ENCODE measurements at places on chromosomes 2 and 18.
A peak's percentile ranks its signal among the peaks of the same experiment; 100 is the strongest.

DNA sequence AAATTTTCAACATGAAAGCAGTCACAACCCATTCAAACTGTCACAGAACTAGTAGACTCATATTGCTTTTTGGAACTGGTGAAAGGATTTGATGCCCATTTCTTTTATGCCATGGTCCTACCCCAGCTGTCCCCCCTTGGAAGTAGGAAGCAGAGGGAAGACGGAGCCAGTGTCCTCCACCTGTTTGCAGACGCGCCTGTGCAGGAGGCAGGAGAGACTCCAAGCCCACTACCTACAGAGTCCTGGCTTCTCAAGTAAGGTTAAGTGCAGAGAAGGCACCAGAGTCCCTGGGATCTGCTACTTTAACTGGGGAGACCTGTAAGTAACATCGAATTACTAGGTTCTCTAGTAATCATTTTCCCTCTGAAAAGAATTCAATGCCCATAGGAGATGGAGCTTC, 32.7 kb upstream of the DNMT3A start:
- no peak overlapping the region for H3K4me3 ChIP-seq
- H3K27me3 ChIP-seq = no peaks in the 10 kb centered on the region
- no peak overlapping the region for H3K27ac ChIP-seq
- peak; percentile 12 for DNase-seq
- no peaks in the 10 kb centered on the region for H3K36me3 ChIP-seq

DNA sequence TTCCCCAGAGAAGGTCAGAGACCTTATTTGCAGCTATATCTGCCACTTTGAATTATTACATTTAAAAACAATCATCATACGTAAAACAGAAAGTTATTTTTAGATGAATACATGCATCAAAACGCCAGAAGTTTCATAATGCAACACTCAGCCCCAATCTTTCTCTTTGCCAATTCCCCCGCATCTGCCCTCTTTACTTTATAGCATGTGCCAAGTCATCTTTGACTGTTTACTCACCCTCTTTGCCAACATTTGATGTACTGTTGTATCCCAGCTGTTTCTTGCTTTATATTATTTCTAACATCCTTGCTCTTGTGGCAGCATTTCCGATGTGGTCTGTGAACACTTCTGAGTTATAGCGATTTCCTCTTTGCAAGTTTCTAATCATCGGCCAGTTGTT, 86.2 kb downstream of the CRIM1 start:
- no peak for DNase-seq
- peaks cover 25% of the 10 kb centered on the region for H3K4me1 ChIP-seq
- no peak overlapping the region for H3K4me3 ChIP-seq
- H3K27ac ChIP-seq = peak overlapping the region; percentile 44
- H3K36me3 ChIP-seq = peaks cover 8% of the 10 kb centered on the region

DNA sequence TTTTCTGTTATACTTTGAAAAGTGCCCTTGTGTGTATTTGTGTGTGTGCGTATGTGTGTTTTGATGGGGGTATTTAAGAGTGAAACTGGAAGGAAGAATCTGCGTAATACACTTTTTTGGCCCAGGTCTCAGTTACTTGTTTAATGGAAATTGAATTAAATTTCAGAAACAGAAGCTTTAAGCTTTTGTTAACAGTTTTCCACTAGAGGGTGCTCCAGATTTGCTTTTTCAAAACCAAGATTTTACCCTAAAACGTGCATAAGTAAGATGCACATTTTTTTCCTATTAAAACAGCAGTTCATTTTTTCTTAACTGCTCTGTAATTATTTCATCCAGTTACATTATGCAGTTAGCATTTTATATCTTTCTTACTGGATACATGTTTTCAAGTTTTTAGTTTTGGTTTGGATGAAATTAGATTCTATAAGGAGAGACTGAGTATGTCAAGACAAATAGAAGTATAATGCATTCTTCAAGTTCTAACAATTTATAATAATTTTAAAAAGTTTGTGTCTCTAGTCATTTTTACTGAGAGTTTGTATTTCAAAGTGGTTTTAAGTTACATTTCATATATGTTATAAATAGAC, 97.2 kb downstream of the PIK3C3 start:
- H3K27ac ChIP-seq = no peak overlapping the region
- H3K4me1 ChIP-seq = no peaks in the 10 kb centered on the region
- no peaks in the 10 kb centered on the region for H3K36me3 ChIP-seq
- H3K4me3 ChIP-seq = no peak overlapping the region
- H3K27me3 ChIP-seq = no peaks in the 10 kb centered on the region
- DNase-seq = no peak

- H3K4me3 ChIP-seq = no peak overlapping the region
- DNase-seq = no peak
- peaks cover 30% of the 10 kb centered on the region for H3K4me1 ChIP-seq
- no peaks in the 10 kb centered on the region for H3K36me3 ChIP-seq
These were observed 58.0 kb downstream of the LRRFIP1 start for GRCh38 chr2:237685408-237685807.

GRCh38 chr2:84940088-84940470, 30.9 kb upstream of the KCMF1 start:
- H3K4me3 ChIP-seq = no peak overlapping the region
- H3K4me1 ChIP-seq = peaks cover 4% of the 10 kb centered on the region
- H3K36me3 ChIP-seq = no peaks in the 10 kb centered on the region
- H3K27me3 ChIP-seq = no peaks in the 10 kb centered on the region
- H3K27ac ChIP-seq = no peak overlapping the region

GRCh38 chr2:134181219-134181618, 72.7 kb upstream of the MGAT5 start:
- H3K27me3 ChIP-seq = no peaks in the 10 kb centered on the region
- no peak overlapping the region for H3K27ac ChIP-seq
- H3K36me3 ChIP-seq = no peaks in the 10 kb centered on the region
- H3K4me1 ChIP-seq = peaks cover 40% of the 10 kb centered on the region
- H3K4me3 ChIP-seq = no peak overlapping the region
- no peak for DNase-seq

DNA sequence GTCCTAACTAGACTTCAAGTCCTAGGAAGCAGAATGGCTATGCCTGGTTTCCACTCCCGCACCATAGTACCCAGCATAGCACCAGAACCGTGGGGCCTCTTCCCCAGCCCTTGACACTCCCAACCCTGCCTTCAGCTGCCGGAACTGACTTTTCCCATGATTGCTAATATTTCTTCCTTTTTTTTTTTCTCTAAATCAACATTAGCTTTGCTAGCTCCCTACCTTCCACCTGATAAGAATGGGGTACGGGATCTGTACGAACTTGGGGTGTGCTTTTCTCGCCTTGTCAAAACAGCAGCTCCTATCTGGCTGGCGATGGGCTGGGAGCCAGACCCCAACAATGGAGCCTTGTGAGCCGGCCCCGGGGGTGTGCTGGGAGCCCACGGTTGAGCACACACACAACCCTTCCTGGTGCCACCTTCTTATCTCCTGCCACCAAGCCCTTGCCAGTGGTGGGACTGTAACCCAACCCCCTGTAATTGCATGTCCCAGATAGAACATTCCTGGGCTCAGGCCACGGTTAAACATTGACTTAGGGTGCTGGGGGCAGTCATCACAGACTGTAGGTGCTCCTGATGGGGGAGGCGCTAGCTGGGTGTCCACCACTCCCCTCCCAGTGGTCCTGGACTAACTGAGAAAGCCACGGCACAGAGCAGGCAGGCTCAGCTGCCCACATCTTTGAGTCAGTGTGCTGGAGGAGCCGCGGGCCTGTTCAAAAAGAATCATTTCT, 213.0 kb upstream of the HAAO start:
- H3K27ac ChIP-seq = no peak overlapping the region
- H3K36me3 ChIP-seq = no peaks in the 10 kb centered on the region
- DNase-seq = no peak
- H3K27me3 ChIP-seq = no peaks in the 10 kb centered on the region
- peaks cover 3% of the 10 kb centered on the region for H3K4me1 ChIP-seq
- H3K4me3 ChIP-seq = no peak overlapping the region

DNA sequence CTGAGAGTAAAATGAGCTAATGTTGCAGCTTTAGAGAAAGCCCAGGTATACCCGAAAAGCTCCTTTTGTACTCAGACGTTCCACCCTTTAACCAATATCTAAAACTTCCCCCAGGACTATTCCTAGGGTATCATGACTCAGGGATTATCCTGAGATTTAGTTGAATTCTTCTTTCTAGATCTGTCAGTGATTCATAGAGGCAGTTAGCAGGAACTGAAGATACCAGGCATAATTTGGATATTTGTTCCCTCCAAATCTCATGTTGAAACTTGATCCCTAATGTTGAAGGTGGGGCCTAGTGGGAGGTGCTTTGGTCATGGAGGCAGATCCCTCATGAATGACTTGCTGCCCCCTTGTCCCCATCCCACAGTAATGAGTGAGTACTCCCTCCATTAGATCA, 161.2 kb upstream of the LRP1B start:
- H3K4me1 ChIP-seq = no peaks in the 10 kb centered on the region
- no peaks in the 10 kb centered on the region for H3K27me3 ChIP-seq
- H3K27ac ChIP-seq = no peak overlapping the region
- H3K36me3 ChIP-seq = no peaks in the 10 kb centered on the region
- DNase-seq = no peak
- H3K4me3 ChIP-seq = no peak overlapping the region

DNA sequence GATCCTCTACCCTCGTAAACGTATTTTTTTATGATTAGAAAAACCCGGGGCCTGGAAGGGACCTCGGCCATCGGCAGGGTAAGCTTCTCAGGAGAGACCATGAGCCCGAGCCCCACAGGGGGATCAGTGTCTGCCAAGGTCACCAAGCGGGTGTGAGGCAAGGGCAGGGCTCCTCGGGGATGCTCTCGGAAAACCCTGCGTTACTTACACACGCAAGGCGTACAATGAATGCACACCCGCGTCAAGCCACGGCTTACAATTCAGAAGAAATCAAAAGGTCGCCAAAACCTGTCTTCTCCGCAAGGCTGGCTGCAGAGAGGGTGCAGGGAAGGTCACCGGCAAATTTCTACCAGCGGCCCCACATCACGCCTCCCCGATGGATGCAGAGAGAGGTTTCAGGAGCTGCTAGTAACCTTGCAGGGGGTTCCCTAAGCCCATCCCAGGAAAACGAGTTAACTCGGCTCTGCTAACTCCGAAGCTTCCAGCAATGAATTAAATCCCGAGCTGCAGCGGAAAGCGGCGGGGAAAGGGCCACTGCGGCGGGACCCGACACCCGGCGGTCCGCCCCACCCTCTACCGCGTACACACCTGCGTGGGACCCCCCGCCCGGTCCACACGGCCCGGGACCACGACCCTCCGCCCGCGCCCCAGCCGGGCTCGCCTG, 638 bp downstream of the ST3GAL5 start:
- no peaks in the 10 kb centered on the region for H3K27me3 ChIP-seq
- peaks cover 39% of the 10 kb centered on the region for H3K4me1 ChIP-seq
- peak overlapping the region; percentile 94 for H3K27ac ChIP-seq

DNA sequence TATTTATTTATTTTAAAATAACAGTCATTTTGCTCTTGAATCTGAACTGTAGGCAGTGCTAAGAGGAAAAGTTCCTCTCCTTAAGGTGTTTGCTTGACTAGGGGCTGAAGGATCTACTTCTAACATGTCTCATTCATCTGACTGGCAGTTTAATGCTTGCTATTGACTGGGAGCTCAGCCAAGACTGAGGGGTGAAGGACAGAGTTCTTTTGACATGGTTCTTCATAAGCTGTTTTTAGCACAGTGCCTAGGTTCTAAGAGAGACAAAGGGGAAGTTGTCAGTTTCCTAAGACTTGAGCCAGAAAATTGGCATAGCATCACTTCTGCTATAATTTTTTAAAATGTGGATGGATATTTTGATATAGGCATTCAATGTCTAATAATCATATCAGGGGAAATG, 73.0 kb downstream of the COMMD1 start:
- peaks cover 5% of the 10 kb centered on the region for H3K4me1 ChIP-seq
- H3K27me3 ChIP-seq = no peaks in the 10 kb centered on the region
- H3K4me3 ChIP-seq = no peak overlapping the region
- no peak overlapping the region for H3K27ac ChIP-seq
- no peak for DNase-seq

DNA sequence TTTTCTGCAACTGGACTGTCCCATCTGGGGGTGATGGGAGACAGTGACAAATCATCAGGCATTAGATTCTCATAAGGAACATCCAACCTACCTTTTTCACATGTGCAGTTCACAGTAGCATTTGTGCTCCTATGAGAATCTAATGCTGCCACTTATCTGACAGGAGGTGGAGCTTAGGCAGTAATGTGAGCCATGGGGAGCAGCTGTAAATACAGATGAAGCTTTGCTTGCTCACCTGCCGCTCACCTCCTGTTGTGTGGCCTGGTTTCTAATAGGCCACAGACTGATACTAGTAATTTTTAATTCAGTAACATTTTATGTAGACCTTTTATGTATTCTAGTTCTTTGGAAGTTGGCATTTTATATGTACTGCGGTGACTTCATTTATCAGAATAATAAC, 180.1 kb upstream of the SPOPL start:
- no peaks in the 10 kb centered on the region for H3K36me3 ChIP-seq
- no peaks in the 10 kb centered on the region for H3K27me3 ChIP-seq
- H3K4me1 ChIP-seq = no peaks in the 10 kb centered on the region
- DNase-seq = no peak

- DNase-seq = no peak
- H3K27ac ChIP-seq = no peak overlapping the region
- H3K36me3 ChIP-seq = no peaks in the 10 kb centered on the region
- peaks cover 36% of the 10 kb centered on the region for H3K4me1 ChIP-seq
These were observed 132.9 kb downstream of the SOCS6 start for GRCh38 chr18:70421471-70422390.

DNA sequence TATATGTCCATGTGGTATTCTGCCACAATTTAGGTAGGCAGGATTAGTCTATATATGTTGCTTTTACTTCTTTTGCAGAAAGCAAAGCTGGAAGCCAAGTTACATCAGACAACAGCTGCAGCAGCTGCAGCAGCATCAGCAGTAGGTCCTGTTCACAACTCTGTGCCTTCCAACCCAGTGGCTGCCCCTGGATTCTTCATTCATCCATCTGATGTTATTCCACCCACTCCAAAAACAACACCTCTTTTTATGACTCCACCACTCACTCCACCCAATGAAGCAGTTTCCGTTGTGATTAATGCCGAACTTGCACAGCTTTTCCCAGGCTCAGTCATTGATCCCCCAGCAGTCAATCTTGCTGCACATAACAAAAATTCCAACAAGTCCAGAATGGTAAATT, 107.6 kb downstream of the BIRC6 start:
- no peaks in the 10 kb centered on the region for H3K4me1 ChIP-seq
- no peak overlapping the region for H3K4me3 ChIP-seq
- H3K36me3 ChIP-seq = peaks cover 62% of the 10 kb centered on the region
- no peaks in the 10 kb centered on the region for H3K27me3 ChIP-seq
- no peak overlapping the region for H3K27ac ChIP-seq

DNA sequence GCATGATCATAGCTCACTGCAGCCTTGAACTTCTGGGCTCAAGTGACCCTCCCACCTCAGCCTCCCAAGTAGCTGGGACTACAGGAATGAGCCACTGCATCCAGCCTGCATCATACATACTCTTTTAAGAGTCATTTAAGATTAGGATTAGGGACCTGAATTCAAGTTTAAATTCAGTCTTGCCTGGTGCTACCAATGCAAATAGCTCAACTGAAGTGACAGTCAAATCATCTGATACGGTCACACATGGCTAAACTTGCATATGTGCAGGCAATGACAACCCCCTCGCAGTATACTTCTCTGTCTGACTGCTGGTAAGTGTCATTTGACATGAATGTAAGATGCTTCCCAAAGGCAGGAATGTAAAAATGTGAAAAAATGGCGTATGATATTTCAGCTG, 31.8 kb upstream of the TMEM131 start:
- no peaks in the 10 kb centered on the region for H3K4me1 ChIP-seq
- no peaks in the 10 kb centered on the region for H3K36me3 ChIP-seq
- DNase-seq = no peak
- no peaks in the 10 kb centered on the region for H3K27me3 ChIP-seq

GRCh38 chr2:106115250-106115649, 78.9 kb downstream of the UXS1 start:
- no peaks in the 10 kb centered on the region for H3K4me1 ChIP-seq
- no peak overlapping the region for H3K4me3 ChIP-seq
- H3K36me3 ChIP-seq = no peaks in the 10 kb centered on the region
- H3K27ac ChIP-seq = no peak overlapping the region

Measured in vagina (tissue), 2 donors.